Stimulated activated naive B cell treated with anti-CD40 and anti-IgM and Interleukin-4, amounts not matched to agents 10 μg/mL and 1 μg/mL and 100 μg/mL, for 72 hours (primary cell): ENCODE measurements at places on chromosomes 2 and 18.
A peak's percentile ranks its signal among the peaks of the same experiment; 100 is the strongest.

- H3K36me3 ChIP-seq, result no peaks in the 10 kb centered on the region
- H3K27me3 ChIP-seq, result no peaks in the 10 kb centered on the region
- H3K27ac ChIP-seq, result no peak overlapping the region
- DNase-seq, result no peak
Measured at GRCh38 chr18:78773303-78773755, 206.3 kb upstream of the SALL3 start.

DNA sequence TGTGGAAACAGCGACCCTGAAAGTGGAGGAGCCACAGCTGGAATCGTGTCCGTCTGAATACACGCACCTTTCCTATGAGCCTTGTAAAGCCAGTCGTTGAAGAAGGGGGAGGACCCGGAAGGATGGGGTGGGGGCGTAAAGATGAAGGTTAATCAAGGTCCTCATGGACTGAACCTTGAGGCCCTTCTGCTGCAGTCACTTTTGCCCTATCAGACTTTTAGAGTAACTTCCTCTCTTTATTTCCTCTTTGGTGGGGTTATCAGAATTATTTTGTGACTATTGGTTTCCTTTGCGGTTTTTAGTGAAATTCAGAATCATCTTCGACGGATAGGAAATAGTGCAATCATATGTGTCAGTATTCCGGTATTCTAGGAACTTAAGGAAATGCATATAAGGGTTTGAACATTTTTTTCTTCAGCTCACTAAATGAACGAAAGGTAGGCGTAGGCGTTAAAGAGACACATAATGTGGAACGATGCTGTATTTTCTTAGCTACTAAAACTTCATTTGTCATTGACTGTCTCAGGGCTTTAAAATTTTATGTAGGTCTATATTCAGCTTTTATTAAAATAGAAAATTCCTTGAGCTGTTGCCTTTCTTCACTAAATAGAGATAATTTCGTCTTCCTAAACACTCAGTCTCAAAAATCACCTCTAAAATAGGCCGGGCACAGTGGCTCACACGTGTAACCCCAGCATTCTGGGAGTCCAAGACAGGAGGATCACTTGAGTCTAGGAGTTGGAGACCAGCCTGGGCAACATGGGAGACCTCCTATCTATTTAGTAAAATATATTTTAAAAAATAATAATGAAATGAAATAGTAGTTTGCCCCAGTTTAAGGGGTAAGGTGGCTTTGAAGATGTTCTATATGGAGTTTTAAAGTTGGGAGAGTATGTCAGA is 1.4 kb upstream of the YES1 start:
- peak overlapping the region; percentile 87 for H3K4me3 ChIP-seq
- peaks cover 61% of the 10 kb centered on the region for H3K27me3 ChIP-seq
- H3K4me1 ChIP-seq, result peaks cover 14% of the 10 kb centered on the region
- DNase-seq, result no peak
- H3K36me3 ChIP-seq, result peaks cover 5% of the 10 kb centered on the region

DNA sequence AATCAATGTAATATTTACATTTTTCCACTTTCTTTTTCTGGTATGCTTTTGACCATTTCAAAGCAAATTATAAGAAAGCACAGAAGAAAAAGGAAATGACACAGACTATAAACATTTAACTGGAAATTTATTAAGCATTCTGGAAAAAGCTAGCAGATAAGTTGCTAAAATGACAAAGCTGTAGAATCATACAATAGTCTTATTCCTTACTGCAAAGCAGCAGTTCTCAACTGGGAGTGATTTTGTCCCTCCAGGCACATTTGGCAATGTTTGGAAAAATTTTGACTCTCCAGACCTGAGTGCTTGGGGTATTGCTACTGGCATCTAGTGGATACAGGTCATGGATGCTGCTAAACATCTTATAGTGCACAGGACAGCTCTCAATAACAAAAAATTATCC is 75.1 kb downstream of the MBD5 start:
- H3K27me3 ChIP-seq, result no peaks in the 10 kb centered on the region
- H3K4me1 ChIP-seq, result peaks cover 9% of the 10 kb centered on the region
- no peak overlapping the region for H3K27ac ChIP-seq
- H3K36me3 ChIP-seq, result peaks cover 2% of the 10 kb centered on the region
- DNase-seq, result no peak
- H3K4me3 ChIP-seq, result no peak overlapping the region

- no peak overlapping the region for H3K27ac ChIP-seq
- peaks cover 6% of the 10 kb centered on the region for H3K36me3 ChIP-seq
- H3K27me3 ChIP-seq, result no peaks in the 10 kb centered on the region
- H3K4me3 ChIP-seq, result peak overlapping the region; percentile 93
- peaks cover 29% of the 10 kb centered on the region for H3K4me1 ChIP-seq
Measured at GRCh38 chr2:96336873-96337272, 1.3 kb downstream of the NCAPH start.

DNA sequence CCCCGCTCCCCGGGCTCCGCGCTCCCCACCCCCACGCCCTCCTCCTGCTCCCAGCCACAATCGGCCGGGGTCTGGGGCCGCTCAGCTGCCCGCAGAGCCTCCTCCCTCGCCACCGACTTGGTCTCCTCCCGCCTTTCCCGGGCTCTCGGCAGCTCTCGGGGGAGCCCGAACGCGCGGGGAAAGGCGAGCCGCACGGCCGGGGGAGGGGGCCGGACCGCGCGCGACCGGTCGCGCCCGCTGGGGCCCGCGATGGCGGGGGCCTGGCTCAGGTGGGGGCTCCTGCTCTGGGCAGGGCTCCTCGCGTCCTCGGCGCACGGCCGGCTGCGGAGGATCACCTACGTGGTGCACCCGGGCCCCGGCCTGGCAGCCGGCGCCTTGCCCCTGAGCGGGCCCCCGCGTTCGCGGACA is 327 bp downstream of the LTBP1 start:
- no peak for DNase-seq
- H3K27me3 ChIP-seq, result peaks cover 26% of the 10 kb centered on the region
- no peak overlapping the region for H3K27ac ChIP-seq
- H3K36me3 ChIP-seq, result no peaks in the 10 kb centered on the region
- peaks cover 24% of the 10 kb centered on the region for H3K4me1 ChIP-seq
- H3K4me3 ChIP-seq, result peak overlapping the region; percentile 46

- H3K36me3 ChIP-seq, result no peaks in the 10 kb centered on the region
- no peak for DNase-seq
- peak overlapping the region; percentile 49 for H3K4me3 ChIP-seq
- peaks cover 87% of the 10 kb centered on the region for H3K27me3 ChIP-seq
- H3K4me1 ChIP-seq, result peaks cover 12% of the 10 kb centered on the region
Measured at GRCh38 chr2:219522111-219523030, 8.1 kb downstream of the ASIC4 start.

DNA sequence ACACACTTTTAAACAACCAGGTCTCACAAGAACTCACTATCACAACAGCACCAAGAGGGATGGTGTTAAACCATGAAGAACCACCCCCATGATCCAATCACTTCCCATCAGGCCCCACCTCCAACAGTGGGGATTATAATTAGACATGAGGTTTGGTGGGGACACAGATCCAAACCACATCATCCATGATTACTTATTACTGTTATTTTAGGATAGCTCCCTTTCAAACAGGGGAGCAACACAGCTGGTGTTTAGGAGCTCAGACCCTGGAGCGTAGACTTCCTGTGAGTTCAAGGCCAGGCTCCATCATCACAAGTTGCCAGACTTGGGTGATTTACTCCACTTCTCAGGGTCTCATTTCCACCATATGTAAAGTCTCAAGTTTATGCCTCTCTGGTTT is 382.7 kb downstream of the HRH4 start:
- no peaks in the 10 kb centered on the region for H3K36me3 ChIP-seq
- H3K4me1 ChIP-seq, result peaks cover 3% of the 10 kb centered on the region
- H3K27ac ChIP-seq, result no peak overlapping the region
- H3K27me3 ChIP-seq, result no peaks in the 10 kb centered on the region

GRCh38 chr2:163751696-163752095 is 15.9 kb upstream of the FIGN start:
- H3K36me3 ChIP-seq, result no peaks in the 10 kb centered on the region
- H3K4me1 ChIP-seq, result no peaks in the 10 kb centered on the region
- H3K27me3 ChIP-seq, result no peaks in the 10 kb centered on the region
- H3K4me3 ChIP-seq, result no peak overlapping the region
- no peak for DNase-seq

DNA sequence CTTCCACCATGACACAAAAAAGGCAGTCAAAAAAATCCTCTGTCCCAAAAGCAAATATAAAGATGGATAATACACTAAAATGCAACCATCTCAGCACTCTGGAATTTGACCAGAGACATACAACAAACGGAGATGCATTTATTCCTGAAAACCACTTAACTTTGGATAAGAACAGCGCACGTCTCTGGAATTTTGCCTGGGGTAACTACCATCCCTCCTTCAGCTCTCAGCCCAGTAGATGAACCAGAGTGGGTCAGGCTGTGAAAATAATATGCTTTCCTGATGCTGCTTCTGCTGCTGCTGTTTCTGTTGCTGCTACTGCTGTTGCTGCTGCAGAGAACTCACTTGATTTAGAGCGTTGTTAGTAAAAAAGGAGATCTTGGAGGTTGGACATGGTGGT is 133.8 kb upstream of the ACVR2A start:
- H3K27ac ChIP-seq, result no peak overlapping the region
- no peaks in the 10 kb centered on the region for H3K4me1 ChIP-seq
- H3K4me3 ChIP-seq, result no peak overlapping the region
- H3K27me3 ChIP-seq, result no peaks in the 10 kb centered on the region
- no peak for DNase-seq

GRCh38 chr2:201070948-201071478 is 458 bp downstream of the HYCC2 start:
- no peaks in the 10 kb centered on the region for H3K27me3 ChIP-seq
- peaks cover 3% of the 10 kb centered on the region for H3K36me3 ChIP-seq
- no peak for DNase-seq
- H3K4me3 ChIP-seq, result peak overlapping the region; percentile 94
- peak overlapping the region; percentile 94 for H3K27ac ChIP-seq

- no peaks in the 10 kb centered on the region for H3K27me3 ChIP-seq
- H3K36me3 ChIP-seq, result no peaks in the 10 kb centered on the region
- H3K4me1 ChIP-seq, result no peaks in the 10 kb centered on the region
- DNase-seq, result no peak
- H3K4me3 ChIP-seq, result no peak overlapping the region
Measured at GRCh38 chr2:21715887-21716286, 592.1 kb downstream of the TDRD15 start.

DNA sequence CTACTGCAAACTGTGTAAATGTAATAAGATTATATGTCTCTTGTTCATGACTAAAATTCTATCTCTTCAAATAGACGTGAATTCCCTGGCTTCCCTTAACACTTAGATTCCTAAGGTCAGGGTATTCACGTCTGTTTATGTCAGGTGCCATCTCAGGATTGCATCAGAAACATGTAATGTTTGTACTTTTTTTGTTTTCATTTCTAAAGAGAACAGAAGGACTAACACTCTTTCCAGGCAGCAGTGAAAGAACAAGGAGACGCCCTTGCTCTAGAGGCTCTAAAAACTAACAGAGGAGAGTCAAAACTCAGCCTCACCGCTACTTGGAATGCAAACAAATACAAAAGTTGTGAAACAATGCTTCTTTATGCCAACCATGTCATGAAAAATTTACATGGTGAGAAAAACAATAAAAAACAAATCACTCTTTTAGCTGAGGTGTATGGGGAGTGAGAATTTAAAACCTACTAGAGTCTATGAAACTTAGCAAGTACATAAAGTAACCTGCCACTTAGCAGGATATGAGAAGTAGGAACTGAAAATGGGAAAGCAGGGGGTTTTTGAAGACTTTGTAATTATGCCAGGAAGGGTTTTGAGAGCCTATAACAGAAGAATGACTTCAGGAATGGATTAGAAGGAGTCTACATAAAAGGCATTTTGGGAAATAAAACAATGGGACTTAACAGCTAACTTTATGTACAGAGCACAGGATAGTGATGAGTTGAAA is 522.7 kb downstream of the THSD7B start:
- H3K4me3 ChIP-seq, result no peak overlapping the region
- H3K27ac ChIP-seq, result no peak overlapping the region
- DNase-seq, result no peak

DNA sequence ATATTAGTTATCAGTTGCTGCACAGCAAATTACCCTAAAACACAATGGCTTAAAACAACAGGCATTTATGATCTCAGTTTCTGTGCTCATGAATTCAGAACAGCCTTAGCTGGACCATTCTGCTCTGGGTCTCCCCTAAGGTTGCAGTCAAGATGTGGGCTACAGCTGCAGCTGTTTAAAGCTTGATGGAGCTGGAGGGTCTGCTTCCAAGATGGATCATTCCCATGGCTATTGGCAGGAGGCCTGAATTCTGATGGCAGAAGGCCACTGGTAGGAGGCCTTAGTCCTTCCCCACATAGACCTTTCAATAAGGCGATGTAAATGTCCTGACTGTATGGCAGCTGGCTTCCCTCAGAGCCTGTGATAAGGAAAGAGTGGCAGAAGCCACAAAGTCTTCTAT is 118.6 kb upstream of the SERPINE2 start:
- no peak overlapping the region for H3K4me3 ChIP-seq
- no peaks in the 10 kb centered on the region for H3K36me3 ChIP-seq
- DNase-seq, result no peak
- no peak overlapping the region for H3K27ac ChIP-seq

- no peak overlapping the region for H3K27ac ChIP-seq
- no peaks in the 10 kb centered on the region for H3K36me3 ChIP-seq
- H3K4me1 ChIP-seq, result no peaks in the 10 kb centered on the region
- no peaks in the 10 kb centered on the region for H3K27me3 ChIP-seq
- H3K4me3 ChIP-seq, result no peak overlapping the region
- no peak for DNase-seq
Measured at GRCh38 chr18:29096079-29096770, 919.3 kb upstream of the CDH2 start.

GRCh38 chr2:226118471-226119429 is 680.9 kb downstream of the IRS1 start:
- no peak overlapping the region for H3K27ac ChIP-seq
- H3K4me1 ChIP-seq, result no peaks in the 10 kb centered on the region
- H3K4me3 ChIP-seq, result no peak overlapping the region
- no peak for DNase-seq
- H3K27me3 ChIP-seq, result no peaks in the 10 kb centered on the region

GRCh38 chr18:55069497-55069896 is 110.2 kb upstream of the CCDC68 start:
- H3K27me3 ChIP-seq, result no peaks in the 10 kb centered on the region
- DNase-seq, result peak; percentile 88
- H3K4me1 ChIP-seq, result peaks cover 88% of the 10 kb centered on the region
- H3K36me3 ChIP-seq, result peaks cover 15% of the 10 kb centered on the region
- peak overlapping the region; percentile 55 for H3K4me3 ChIP-seq
- H3K27ac ChIP-seq, result peak overlapping the region; percentile 95

DNA sequence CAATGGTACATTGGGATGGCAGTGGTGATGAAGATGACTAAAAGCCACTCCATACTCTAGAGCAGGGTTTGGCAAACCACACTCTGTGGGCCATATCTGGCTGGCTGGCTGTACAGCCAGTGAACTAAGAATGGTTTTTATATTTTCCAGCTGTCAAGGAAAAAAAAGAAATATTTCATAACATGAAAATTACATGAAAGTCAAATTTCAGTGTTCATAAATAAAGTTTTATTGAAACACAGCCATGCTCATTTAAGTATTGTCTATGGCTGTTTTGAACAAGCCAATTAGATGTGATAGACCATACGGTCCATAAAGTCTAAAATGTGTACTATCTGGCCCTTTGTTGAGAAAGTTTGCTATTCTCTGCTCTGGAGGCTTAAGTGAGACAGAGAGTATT is 1.5 kb downstream of the TTC21B start:
- no peak overlapping the region for H3K27ac ChIP-seq
- H3K4me1 ChIP-seq, result peaks cover 2% of the 10 kb centered on the region
- no peak overlapping the region for H3K4me3 ChIP-seq
- peaks cover 6% of the 10 kb centered on the region for H3K36me3 ChIP-seq
- H3K27me3 ChIP-seq, result no peaks in the 10 kb centered on the region
- DNase-seq, result no peak

- no peak for DNase-seq
- H3K27ac ChIP-seq, result no peak overlapping the region
- no peak overlapping the region for H3K4me3 ChIP-seq
- H3K4me1 ChIP-seq, result no peaks in the 10 kb centered on the region
Measured at GRCh38 chr2:215535125-215535668, 99.3 kb upstream of the FN1 start.
